Mesangial cell (primary cell): ENCODE measurements at places on chromosomes 2 and 18. TPM values are rescaled to one million over a fixed set of nuclear protein-coding genes. Genes with fewer than 3 reads are reported as not detected.

C2orf66 gene
- under 0.01 TPM in 1 of 2 replicates, not detected in the other for total RNA-seq

HMSD gene
- total RNA-seq: 0.49 and 0.51 TPM in 2 replicates

CROCC2 gene
- not detected in 2 replicates for total RNA-seq

BBS5 gene
- 3.6 and 4.4 TPM in 2 replicates for total RNA-seq

MLPH gene
- 79.8 and 114 TPM in 2 replicates for total RNA-seq

RGPD8 gene
- 1.1 and 2.8 TPM in 2 replicates for total RNA-seq

TRIM43 gene
- not detected in 2 replicates for total RNA-seq

LOXHD1 gene
- total RNA-seq: not detected in 2 replicates

SLC20A1 gene
- 57.0 and 80.8 TPM in 2 replicates for total RNA-seq

TIA1 gene
- total RNA-seq: 44.3 and 46.0 TPM in 2 replicates

MC5R gene
- not detected in 2 replicates for total RNA-seq

DNPEP gene
- 36.3 and 73.0 TPM in 2 replicates for total RNA-seq

SDC1 gene
- 65.5 and 86.7 TPM in 2 replicates for total RNA-seq

SOX11 gene
- total RNA-seq: 8.5 and 10.4 TPM in 2 replicates

TOGARAM2 gene
- total RNA-seq: not detected in 2 replicates

INSIG2 gene
- 3.9 and 10.8 TPM in 2 replicates for total RNA-seq

GKN2 gene
- total RNA-seq: not detected in 2 replicates

VIT gene
- total RNA-seq: not detected in 2 replicates

ARHGEF33 gene
- under 0.01 TPM in 1 of 2 replicates, not detected in the other for total RNA-seq

DNAH7 gene
- total RNA-seq: 1.1 TPM in 1 of 2 replicates, not detected in the other

DOK1 gene
- total RNA-seq: 32.8 and 43.5 TPM in 2 replicates

CXCR1 gene
- total RNA-seq: not detected in 2 replicates

EN1 gene
- 0.16 TPM in 1 of 2 replicates, not detected in the other for total RNA-seq

SERPINB4 gene
- not detected in 2 replicates for total RNA-seq

FAM228A gene
- total RNA-seq: 0.51 TPM in 1 of 2 replicates, not detected in the other

C18orf54 gene
- 3.2 and 7.3 TPM in 2 replicates for total RNA-seq
